Activated CD8-positive, alpha-beta memory T cell treated with anti-CD3 and anti-CD28 coated beads for 24 hours (primary cell): ENCODE measurements at places on chromosomes 2 and 18.

GRCh38 chr2:30752811-30753210 is 54.4 kb downstream of the CAPN13 start:
- no peak for DNase-seq

GRCh38 chr2:71477231-71477691 is 23.9 kb downstream of the DYSF start:
- no peak for DNase-seq

DNA sequence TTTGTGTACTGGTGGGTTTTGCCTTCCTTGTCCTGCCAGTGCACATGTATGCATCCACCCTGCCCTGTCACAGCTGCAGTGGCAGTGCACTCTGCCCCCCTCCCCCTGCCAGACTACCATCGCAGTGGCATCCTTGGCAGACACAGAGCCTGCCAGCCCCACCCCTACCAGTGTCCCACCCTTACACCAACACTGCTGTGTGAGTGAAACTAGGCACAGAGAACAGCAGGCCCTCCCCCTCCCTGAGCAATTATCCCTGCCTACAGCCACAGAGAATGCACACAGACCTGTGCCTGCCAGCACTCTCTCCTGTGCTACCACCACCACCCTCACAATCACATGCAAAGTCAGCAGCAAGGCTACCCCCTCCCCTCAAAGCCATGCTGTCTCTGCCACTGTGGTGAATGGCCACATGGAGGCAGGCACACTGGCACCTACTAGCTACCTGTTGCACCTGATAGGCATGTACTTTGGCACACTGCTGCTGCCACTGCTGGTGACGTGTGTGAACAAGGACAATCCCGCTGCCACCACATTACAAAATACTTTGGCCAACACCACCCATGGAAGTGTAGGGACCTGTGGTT is 239.8 kb downstream of the CALCRL start:
- DNase-seq = no peak

DNA sequence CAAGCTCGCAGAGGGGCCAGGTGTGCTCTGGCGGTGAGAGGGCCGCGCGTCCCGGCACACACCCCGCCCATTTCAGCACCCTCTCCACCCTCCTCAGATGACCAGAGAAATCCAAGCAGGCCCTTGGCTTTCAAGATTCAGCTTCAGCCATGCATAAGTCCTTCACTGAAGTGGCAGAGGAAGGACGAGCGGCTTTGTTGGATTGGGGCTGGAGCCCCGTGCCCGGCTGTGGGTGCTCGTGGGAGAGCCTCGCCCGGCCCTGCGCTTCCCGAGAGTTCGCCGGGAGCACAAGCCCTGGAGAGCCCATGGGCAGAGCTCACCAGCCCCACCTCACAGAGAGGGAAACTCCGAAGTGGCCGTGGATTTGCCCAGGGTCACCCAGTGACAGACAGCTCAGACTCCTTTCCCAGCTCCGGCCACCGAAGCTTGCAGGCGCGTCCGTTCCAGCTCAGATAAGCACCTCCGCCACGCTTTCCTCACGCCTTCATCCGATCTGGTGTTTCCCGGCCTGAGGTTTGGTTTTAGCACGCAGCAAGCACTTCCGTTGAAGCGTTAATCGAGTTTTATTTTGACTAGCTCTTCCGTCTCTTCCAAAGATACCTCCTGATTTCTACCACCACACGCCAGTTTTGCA is 45.6 kb upstream of the MTCL1 start:
- no peak for DNase-seq

- no peak for DNase-seq
These were observed 157.5 kb downstream of the MGAT5 start for GRCh38 chr2:134411279-134411827.

GRCh38 chr2:146652311-146652710 is 1192.5 kb upstream of the ACVR2A start:
- DNase-seq = no peak

- DNase-seq = no peak
These were observed 5.0 kb upstream of the MEIS1 start for GRCh38 chr2:66429693-66430504.

- DNase-seq = no peak
These were observed 27.7 kb downstream of the SMAD7 start for GRCh38 chr18:48922801-48923730.

DNA sequence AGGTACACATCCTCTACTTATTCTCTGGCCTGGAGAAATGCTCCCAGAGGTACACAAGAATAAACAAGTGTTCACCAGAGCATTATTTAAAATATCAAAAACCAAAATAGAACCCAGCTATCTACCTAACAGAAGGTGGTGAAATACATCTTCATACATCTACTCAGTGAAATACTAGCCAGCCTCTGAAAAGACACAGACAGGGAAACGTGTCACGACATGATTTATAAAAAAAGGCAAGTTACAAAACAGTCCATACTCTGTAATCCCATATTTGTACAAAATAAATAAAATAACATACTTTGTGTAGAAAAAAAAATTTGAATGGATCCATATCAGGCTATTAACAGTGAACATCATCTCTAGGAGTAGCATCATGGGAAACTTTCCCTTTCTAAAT is 38.2 kb downstream of the KANSL3 start:
- DNase-seq = no peak

DNA sequence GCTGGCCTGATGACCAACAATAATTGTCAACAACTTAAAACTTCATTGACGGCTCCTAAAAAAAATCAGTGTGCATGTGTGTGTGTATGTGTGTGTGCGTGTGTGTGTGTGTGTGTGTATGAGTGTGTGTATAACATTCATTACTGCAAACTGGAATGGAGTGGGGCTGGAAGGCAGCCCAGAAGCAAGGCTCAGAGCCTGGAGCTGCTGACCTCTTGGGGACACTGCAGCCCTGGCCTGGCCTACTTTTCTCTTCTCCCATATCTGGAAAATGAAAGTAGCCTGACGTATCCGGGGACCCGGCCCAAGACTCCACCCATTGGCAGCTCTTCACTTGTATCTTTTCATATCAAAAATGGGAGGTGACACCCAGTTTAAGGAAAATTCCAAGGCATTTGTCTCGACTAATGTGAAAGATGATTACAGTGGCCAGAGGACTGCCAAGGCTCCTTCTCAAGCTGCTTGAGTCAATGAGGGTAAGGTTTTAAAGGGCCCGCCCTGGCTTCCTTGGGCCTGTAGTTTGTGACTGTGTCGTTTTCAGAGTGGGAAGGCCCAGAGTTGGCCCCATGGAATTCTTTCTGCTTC is 72.4 kb upstream of the IL1R1 start:
- DNase-seq = no peak

- DNase-seq = no peak
These were observed 5.3 kb downstream of the KLF11 start for GRCh38 chr2:10048501-10049171.

GRCh38 chr2:100756704-100757103 is 63.2 kb upstream of the NPAS2 start:
- DNase-seq = no peak

GRCh38 chr2:908568-908967 is 42.1 kb upstream of the SNTG2 start:
- DNase-seq = no peak

DNA sequence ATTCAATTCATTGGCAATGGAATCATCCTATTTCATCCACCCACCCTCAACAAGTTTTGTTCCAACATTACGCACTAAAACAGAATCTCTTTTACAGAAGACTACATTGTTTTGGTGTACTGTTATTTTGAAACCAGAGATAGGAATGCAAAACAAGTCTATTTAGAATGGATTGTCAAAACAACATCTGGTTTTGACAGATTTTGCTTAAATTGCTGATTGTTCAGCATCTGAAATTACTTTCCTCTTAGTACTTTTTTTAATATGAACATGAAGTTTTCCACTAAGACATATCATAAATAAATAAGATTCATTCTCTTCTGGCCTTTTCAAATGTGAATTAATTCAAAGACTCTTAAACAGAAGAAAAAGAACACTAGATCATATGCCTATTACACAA is 323.9 kb upstream of the TFPI start:
- no peak for DNase-seq

GRCh38 chr2:236904389-236905263 is 181.1 kb upstream of the COPS8 start:
- DNase-seq = no peak

DNA sequence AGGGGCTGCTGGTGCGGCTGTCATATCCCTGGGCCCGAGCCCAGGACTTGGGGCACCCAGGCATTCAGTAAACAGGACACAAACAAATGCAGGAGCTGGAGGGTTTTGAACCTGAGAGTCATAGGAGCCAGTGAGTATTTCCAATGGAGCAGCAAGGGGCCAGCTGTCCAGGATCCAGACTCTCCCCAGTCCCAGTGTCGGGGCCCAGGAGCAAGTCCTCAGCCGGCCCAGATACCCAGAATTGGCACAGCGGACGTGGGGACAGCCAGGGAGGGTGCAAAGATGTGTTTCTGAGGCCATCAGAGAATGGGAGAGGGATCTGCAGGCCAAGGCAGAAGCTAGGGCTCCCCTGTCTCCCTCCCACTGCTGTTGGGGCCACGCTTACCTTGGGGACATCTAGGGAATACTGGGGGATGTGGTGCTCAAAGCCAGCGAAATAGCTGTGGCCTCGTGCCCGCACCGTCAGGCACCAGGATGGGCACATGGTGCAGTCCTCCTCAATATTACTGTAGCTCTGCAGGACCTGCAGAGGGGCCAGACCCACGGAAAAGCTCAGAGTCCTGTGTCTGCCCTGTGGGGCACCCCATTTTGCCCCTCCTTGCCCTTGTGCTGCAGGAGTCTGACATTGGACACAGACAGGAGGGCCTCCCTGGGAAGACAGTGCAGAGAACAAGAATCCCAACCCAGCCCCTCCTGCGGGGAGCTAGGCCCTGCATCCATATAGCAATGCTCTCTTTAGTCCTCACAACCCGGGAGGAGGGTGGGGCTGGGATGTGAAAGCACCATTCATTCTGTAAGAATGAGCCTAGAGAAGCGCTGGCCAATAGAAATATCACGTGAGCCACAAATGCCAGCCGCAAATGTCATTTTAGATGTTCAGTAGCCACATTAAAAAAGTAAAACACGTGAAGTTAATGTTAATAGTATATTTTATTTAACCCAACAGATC is 15.4 kb downstream of the CFAP65 start:
- DNase-seq = no peak

DNA sequence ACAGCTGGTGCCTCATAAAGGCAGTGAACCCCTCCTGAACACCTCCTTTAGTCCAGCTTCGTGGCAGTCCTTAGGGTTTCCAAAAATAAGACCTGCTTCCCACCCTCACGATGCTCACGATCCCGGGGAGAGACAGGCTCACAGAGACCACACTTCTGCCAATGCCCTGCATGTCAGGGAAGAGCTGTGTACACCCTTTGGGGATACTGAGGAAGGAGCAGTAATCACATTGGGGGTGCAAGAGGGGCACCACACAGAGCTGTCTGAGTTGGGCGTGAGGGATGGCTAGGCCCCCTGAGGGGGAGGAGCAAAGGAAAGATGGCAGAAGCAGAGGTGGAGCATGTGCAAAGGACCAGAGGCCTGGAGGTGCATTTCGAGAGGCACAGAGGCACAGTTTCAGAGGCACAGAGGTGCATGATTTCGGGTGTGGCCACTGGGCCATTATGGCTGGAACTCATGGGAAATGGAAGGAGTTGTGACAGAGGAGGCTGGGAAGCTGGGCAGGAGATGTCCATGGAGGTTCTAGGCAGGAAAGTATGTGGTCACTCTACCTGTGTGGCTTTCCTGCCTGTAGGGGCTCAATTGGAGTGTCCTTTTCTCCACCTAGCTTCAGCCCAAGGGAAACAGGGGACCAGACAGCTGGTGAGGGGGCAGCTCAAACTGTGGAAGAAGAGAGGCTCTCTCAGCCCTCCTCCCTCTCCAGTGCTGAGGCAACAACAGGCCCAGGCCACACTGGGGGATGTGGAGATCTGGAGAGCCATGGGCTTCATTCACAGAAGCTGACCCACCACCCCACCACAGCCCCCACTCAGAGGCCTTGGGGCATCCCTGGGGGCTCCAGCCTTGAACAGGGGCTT is 115.9 kb downstream of the CAPN13 start:
- no peak for DNase-seq

DNA sequence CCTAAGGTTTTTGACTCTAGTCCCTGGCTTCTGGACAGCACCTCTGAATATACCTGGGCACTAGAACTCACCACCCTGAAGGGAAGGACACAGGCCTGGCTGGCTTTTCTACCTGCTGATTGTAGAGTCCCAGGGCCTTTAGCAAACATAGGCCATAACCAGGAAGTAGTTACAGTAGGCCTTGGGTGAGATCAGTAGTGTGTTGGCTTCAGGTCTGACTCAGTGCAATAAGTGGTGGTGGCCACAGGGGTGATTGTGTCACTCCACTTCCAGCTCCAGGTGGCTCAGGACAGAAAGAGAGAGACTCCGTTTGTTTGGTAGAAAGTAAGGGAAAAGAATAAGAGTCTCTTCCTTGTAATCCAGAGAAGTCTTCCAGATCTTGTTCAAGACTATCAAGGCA is 101.7 kb upstream of the LGALSL start:
- DNase-seq = no peak

DNA sequence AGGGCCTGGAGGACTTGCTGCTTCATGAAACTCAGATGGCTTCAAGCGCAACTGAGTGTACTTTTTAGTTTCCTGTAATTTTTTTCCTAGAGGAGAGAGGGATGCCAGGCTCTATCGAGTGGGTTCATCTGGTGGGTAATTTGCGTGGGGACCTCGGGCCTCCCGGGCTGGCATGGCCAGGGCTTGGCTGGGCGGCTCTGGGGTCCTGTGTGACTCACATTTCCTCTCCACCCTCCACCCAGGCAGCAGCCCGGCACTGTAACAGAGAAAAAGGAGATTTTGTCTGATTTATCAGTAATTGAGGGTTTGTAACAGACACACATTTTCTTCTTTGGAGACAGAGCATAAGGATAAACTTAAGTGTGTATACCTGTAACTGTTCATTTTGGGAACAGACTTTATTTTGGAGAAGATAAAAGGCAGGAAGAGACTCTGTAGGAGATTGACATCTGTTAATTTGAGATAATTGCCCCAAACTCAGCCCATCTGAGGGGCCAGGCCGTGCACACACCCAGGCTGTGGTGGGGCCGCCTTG is 64.3 kb downstream of the NFATC1 start:
- DNase-seq = no peak

- DNase-seq = peak; percentile 76
These were observed 7.6 kb upstream of the CHRNA1 start for GRCh38 chr2:174771631-174772471.

DNA sequence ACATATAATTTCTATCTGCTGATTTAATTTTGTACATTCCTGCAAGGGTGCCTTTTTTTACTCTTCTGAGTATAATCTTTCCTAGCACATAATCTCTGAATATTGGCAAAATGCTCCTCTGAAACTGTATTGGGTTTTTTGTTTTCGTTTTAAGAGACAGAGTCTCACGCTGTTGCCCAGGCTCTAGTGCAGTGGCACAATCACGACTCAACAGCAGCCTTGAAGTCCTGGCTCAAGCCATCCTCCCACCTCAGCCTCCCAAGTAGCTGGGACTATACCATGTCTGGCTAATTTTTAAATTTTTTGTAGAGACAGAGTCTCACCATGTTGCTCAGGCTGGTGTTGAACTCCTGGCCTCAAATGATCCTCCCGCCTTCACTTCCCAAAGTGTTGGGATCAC is 104.9 kb downstream of the SPTBN1 start:
- DNase-seq = no peak

- DNase-seq = no peak
These were observed 4.7 kb upstream of the KLHL30 start for GRCh38 chr2:238133499-238134392.
